Ovary (tissue), 10 donors: ENCODE measurements at places on chromosomes 13 and 19. TPM values are rescaled to one million over a fixed set of nuclear protein-coding genes. Genes with fewer than 3 reads are reported as not detected.

CGB8 gene
- polyA plus RNA-seq: not detected

ZNF730 gene
- 0.54 TPM for polyA plus RNA-seq

PRTN3 gene
- polyA plus RNA-seq: not detected

TBXA2R gene
- 1.5 TPM for polyA plus RNA-seq

NTF4 gene
- polyA plus RNA-seq: 0.13 TPM

SPTBN4 gene
- polyA plus RNA-seq: 5.0 TPM

KLF1 gene
- polyA plus RNA-seq: not detected

IRF3 gene
- 76.9 TPM for polyA plus RNA-seq

C19orf73 gene
- not detected for polyA plus RNA-seq

NHLRC3 gene
- 11.1 TPM for polyA plus RNA-seq

INSL3 gene
- 103 TPM for polyA plus RNA-seq

APLP1 gene
- 1.6 TPM for polyA plus RNA-seq

QPCTL gene
- 3.2 TPM for polyA plus RNA-seq

TMEM59L gene
- polyA plus RNA-seq: not detected

PCDH9 gene
- 0.18 TPM for polyA plus RNA-seq

GAPDHS gene
- polyA plus RNA-seq: not detected

CACNG6 gene
- not detected for polyA plus RNA-seq

ERICH6B gene
- polyA plus RNA-seq: not detected

KRTDAP gene
- polyA plus RNA-seq: not detected

MZF1 gene
- polyA plus RNA-seq: 32.5 TPM

LILRA2 gene
- 3.7 TPM for polyA plus RNA-seq

IL17D gene
- 3.3 TPM for polyA plus RNA-seq

FAM83E gene
- not detected for polyA plus RNA-seq

ZNF880 gene
- 15.6 TPM for polyA plus RNA-seq

ZNF835 gene
- 4.6 TPM for polyA plus RNA-seq

NKPD1 gene
- polyA plus RNA-seq: not detected

CHMP2A gene
- polyA plus RNA-seq: 143 TPM

BSPH1 gene
- not detected for polyA plus RNA-seq

SYNGR4 gene
- polyA plus RNA-seq: not detected

HCST gene
- 9.2 TPM for polyA plus RNA-seq

ZNF845 gene
- 3.3 TPM for polyA plus RNA-seq

SOHLH2 gene
- polyA plus RNA-seq: 0.62 TPM

EDDM13 gene
- 0.28 TPM for polyA plus RNA-seq

ACER1 gene
- not detected for polyA plus RNA-seq

KLK2 gene
- polyA plus RNA-seq: not detected

LILRB3 gene
- 4.9 TPM for polyA plus RNA-seq

COL5A3 gene
- polyA plus RNA-seq: 1.5 TPM

U2AF1L4 gene
- polyA plus RNA-seq: 37.7 TPM

KCTD15 gene
- polyA plus RNA-seq: 29.0 TPM

KIR2DL1 gene
- 0.12 TPM for polyA plus RNA-seq

ZIC5 gene
- polyA plus RNA-seq: not detected

CGB3 gene
- polyA plus RNA-seq: not detected

INSR gene
- polyA plus RNA-seq: 30.2 TPM

ZNF780A gene
- polyA plus RNA-seq: 5.4 TPM

KLK1 gene
- 0.23 TPM for polyA plus RNA-seq
